ACHN (cell line): ENCODE measurements at places on chromosomes 2 and 18.

DNA sequence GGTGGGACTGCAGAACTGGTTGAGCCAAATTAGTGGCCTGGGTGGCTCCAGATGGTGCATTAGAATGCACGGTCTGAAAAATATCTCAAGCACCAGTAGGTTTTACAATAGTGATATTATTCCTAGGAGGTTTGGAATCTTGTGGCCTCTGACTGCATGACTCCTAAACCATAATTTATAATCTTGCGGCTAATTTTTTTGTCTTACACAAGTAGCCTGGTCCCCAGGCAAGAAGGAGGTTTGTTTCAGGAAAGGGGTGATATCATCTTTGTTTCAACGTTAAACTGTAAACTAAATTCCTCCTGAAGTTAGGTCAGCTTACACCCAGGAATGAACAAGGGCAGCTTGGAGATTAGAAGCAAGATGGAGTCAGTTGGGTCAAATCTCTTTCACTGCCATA, 98.9 kb upstream of the ARL4C start:
- no peak for DNase-seq

GRCh38 chr2:127400897-127401756, 13.4 kb upstream of the MAP3K2 start:
- peak; percentile 22 for DNase-seq

DNA sequence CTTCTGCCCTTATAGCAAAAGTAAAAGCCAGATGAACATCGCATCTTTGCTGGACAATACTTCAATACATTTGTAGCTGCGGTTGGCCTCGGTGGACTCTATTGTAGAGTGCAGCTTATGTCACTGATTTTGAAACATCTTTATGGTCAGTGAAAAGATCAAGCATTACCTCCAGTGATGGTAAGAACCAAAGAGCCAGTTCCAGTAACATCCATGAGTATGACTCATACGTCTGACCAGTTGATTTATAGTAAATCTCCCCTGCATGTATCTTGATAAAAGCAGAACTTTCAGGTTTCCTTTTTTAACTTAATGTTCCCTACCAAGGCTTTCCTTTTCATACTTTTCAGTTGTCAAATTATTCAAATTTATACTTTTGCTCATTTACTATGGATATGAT, 119.2 kb upstream of the HNRNPA3 start:
- DNase-seq, result no peak

DNA sequence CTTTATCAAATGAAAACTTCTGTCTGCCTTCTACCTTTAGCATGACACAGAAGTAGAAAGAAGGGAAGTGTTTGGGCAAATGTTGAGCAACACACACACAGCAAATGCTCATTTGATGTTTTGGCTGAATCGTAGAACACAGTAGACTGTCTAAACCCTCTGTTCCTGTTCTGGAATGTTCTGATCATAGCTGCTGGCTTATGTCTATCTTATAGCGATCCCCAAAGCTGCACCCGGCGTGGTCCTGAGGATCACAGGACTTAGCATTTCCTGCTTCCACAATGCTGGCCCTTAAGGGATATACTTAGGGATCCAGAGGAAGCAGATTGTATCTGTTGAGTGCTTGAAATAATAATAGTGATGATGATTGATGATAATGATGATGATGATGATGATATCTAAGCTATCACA, 15.2 kb downstream of the GNLY start:
- DNase-seq, result no peak

DNA sequence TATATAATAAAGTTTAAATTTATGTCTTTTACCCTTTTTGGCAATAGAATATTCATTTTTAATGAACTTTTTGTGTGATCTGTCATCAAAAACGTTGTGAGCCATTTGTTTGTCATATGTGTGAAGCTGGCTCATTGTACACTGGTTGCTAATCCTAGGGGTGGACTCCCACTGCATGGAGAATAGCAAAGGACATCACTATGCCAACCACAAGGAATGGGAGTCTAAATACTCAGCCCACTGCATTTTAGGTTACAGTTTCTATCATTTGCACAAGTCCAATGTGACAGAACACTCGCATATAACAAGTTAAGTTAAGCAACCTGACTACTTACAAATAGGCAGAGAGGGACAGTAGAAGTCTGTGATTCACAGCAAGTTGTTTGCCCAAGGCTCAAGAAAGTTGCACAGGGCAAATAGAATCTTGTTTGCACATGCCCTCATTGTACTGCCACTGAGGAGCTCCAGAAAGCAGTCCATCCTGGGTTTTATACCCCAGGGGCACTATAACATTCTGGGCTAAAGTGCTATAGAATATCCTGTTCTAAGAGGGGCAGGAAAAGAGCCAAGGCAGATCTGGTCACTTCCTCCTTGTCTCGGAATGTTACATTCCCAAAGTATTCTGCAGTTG, 545.9 kb upstream of the GCFC2 start:
- no peak for DNase-seq

- no peak for DNase-seq
Measured at GRCh38 chr2:215607766-215608165, 171.9 kb upstream of the FN1 start.

DNA sequence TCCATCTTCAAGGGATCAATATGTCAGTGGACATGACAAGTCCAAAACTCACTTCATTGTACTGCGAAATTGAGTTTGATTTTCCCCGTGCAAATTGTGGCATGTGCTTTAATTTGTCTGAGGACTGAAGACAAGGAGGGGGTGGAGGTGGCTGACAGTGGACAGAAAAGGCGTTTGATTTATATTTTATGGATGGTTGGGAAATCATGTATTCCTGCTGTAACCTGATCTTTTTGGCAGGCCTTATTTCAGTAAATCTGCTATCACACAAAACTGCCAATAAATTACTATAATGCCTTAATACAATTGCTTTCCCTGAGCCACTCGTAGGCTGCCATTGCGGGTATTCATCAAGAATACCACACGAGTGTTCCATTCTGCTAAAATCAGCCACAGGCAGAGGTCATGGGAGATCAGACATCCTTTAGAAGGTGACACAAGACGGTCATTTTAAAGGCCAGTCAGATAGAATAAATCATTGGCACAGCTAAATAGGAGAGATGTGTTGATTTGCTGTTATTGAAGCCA, 720.5 kb downstream of the MBD2 start:
- no peak for DNase-seq

- no peak for DNase-seq
Measured at GRCh38 chr2:238043851-238044250, 16.9 kb upstream of the SCLY start.

DNA sequence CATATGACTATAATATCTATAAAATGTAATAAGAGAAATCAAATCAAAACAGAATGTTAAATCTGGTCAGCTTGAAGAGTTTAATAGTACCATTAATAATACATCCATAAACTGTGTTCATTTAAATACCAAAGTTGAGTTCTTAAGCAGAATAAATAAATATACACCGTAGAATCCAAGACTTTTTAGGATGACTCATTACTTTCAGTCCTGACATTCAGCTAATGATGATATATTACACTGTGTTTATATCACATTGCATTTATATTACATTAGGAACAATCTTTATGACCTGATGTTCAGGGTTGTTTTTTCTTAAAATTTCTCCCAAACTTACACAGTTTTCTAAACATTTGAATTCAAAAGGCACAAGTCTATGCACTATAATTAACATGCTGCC, 331.3 kb downstream of the SS18 start:
- DNase-seq, result no peak

GRCh38 chr18:12599543-12599942, 58.4 kb downstream of the SPIRE1 start:
- DNase-seq, result no peak

DNA sequence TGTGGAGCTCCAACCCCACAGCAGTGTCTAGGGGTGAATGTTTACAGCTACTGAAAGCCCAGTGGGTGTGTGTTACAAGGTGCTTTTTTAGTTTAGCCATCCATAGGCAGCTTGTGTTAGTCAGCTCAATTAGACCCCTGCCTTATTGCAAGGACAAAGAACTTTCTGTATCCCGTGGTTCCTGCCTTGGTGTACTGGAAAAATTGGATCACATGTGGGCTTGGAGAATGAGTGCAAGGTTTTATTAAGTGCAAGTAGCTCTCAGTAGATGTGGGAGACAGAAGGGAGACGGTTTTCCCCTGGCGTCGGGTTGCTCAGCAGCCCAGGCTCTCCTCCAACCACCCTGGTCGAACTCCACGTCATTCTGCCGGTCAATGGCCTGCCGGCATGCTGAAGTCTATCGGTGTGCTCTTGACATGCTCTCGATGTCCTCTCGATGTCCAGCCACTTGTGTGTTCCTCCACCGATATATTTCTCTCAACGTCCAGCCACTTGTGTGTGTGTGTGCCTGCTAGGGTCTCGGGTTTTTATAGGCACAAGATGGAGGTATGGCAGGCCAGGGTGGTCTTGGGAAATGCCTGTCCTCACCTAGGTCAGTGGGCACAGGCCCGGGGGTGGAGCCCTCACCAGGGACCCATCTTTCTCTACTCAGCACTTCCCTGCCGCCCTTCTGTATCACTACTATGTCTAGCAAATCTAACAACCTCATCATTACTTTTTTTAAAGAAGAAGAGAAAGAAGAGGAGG, 13.8 kb downstream of the FANCL start:
- DNase-seq, result no peak

DNA sequence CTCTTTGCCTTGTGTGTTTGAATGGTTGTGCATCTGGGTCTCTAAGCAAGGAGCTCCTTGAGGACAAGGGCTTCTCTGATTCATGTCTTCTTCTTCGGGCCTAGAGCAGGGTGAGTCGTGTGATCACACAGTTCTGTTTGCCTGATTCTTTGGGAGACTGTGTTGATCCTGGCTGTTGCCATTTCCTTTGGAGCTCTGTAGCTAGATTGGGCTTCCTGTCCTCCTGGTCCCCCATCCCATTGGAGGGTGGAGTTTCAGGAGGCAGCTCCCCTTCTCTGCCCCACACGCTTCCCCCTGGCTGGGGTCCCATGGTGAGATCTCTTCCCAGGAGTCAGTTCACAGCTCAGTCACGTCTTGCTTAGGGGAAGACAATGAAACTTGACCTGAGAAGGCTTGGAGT, 92.8 kb downstream of the TRIB2 start:
- DNase-seq, result no peak

DNA sequence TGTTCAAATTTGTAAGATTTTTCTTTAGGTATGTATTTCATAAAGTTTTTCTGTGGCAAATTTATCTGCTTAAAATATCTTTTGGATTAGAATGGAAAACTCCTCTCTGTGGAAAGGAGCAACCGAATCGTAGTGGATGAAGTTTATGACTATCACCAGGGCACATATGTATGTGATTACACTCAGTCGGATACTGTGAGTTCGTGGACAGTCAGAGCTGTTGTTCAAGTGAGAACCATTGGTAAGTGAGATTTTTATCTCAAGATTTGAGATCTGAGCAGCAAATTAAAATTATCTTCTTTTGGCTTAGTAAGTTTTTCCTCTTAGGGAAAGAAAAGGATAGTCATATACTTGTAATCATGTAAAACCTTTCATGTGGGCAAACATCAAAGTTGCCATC, 14.2 kb downstream of the IL18RAP start:
- no peak for DNase-seq

DNA sequence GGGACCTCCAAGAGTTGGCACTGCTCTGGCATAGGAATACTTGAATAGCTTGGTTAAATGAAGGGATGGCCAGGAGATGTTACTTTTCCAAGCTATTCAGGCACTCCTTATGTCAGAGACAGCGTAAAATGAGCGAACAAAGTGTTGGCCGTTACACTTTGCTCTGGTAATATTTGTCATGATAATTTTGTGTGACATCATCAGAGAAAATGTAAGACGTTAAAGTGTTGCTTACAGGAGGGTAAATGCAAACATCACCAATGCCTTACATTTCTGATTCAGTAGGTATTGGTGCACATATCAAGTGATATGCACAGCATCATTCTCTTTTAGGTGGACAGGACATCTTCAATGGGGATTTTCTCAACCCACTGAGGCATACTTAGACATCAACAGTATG, 46.0 kb downstream of the PLEKHA3 start:
- no peak for DNase-seq

- DNase-seq, result no peak
Measured at GRCh38 chr2:234558642-234559041, 61.8 kb upstream of the ARL4C start.
